Pulmonary artery endothelial cell (primary cell): ENCODE measurements at places on chromosomes 7 and 10.
A peak's percentile ranks its signal among the peaks of the same experiment; 100 is the strongest.

DNA sequence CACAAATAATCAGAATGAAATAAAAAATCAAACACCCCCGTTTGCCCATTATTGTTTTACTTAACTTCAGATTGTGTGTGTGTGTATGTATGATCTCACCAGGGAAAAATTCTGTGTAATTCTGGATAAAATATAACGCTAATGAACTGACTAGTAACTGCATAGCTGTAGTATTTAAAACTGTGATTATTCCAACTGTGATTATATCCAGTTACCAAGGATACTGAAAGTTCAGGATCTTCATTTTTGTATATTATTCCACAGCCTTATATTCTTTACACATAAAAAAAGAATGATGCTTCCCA lies 2.9 kb downstream of the TWIST1 start:
- no peak for DNase-seq

DNA sequence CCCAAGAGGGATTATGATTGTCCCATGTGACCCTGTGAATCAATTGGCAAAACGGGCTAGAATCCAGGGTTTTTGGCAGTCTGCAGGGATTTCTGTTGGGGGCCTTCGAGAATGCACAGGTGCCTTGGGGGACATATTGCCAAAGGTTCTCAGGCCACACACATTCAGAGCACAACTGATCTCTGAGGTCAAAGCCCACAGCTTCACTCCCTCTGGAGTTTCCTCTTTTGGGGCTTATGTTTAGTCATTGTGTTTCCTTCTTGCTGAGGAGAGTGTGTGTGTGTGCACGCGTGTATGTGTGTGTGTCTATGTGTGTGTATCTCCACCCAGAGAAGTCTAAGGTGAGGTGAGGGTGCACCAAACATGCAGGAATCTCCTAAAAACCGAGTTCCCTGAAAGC lies 8.8 kb downstream of the PPIF start:
- no peak for DNase-seq

GRCh38 chr7:132125096-132125495 lies 451.2 kb downstream of the PLXNA4 start:
- DNase-seq, result no peak

DNA sequence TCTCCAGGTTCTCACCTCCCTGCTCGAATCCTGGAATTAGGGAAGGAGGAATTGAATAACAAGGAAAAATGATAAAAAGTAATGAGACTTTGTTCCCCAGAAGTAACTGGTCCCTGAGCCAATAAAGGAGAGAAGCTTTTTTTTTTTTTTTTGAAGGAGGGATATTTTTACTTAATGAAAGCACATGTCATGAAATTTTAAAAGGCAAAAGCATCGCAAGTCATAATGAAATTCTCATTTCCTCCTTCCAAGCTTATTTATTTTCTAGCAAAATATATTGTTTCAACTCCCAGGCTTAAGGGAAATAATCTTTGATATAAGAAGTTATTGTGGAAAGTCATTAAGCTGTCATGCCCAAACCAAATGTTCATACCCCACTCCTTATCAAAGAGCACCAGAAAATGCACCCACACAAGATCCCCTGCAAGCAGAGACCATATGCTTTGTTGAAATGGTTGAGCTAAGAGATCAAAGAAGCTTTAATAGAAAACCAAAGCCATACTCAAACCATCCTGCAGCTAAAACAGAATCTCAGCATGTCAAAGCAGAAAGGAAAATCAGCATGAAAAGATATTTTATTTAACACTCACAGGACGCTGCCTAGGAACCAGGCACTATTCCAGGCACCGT lies 16.7 kb upstream of the ABCC2 start:
- no peak for DNase-seq

DNA sequence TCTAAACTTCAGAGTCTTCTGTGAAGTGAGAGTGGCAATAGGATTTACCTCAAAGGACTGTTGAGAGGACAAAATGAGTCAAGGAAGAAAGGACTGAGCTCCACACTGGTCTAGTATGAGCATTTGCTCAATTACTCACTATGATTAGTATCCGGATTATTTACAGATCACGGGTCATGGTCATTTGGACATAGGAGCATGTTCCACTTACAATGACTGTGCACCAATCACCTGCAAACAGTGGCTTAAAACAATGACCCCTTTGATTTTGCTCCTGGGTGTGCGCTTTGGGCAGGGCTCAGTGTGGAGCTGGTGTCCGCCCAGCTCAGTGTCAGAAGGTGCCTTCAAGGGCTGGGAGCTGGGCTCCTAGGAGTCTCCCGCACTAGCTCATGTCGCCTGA lies 225.4 kb downstream of the TCERG1L start:
- DNase-seq, result no peak

- no peak for DNase-seq
Measured at GRCh38 chr10:85597006-85597405, 769.6 kb downstream of the GRID1 start.

DNA sequence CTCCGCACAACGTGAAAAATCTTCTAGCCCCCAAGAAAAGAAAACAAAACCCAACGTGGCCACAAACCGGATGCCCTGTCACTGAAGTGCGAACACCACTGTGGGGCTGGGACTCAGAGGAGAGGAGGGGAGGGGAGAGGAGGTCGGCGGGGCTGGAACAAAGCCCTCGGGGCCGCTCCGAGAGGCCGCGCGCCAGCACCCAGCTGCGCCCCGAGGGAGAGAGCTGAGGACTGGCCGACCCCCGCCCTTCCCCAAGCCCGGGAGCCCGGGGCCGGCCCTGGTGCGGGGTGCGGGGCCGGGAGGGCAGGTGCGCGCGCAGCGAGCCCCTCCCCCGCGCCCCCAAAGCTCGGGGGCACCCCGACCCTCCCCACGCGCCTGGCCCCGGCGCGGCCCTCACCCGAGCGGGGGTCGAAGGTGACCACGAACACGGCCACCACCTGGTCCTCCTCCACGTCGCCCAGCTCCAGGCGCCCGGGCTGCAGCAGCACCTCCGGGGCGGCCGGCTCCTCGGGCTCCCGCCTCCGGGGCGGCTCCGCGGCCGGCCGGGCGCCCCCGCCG lies 398 bp downstream of the DENND11 start:
- DNase-seq, result no peak

- no peak for DNase-seq
Measured at GRCh38 chr7:148581624-148582023, 8.9 kb upstream of the C7orf33 start.

DNA sequence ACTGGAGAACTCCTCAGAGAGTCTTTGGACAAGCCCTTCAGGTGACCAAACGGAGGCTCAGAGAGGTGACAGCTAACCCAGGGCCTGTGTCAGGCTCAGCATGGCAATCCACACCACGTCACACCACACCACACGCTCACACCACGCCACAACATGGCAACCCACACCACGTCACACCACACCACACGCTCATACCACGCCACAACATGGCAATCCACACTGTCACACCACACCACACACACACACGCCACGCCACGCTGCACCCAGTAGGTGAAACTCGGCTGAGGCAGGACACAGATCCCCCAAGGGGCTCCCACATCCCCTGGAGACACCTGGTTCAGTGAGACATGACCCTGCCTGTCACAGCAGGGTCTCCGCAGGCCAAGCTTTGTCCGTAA lies 107.3 kb downstream of the PDGFA start:
- no peak for DNase-seq

GRCh38 chr7:71208881-71209280 lies 76.9 kb downstream of the GALNT17 start:
- DNase-seq, result no peak

GRCh38 chr7:90173127-90173844 lies 19.0 kb downstream of the STEAP1 start:
- DNase-seq, result no peak

DNA sequence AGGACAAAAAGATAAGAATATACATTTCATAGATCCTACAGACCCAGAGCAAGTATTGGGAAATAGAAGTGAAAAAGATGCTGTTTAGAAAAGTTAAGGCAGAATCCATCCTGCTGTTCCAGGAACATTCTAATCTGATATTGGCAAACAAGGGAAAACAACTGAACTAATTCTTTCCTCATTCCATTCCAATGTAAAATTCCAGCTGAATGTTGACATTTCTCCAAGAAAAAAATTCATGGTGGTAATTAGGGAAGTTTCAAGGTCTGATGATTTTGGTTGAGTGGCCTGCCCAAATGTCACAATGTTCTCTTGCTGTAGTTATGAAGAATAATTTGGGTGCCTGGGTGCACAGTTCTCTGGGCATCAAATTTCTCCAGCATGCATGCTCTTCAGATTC lies 15.2 kb downstream of the PIP start:
- no peak for DNase-seq

GRCh38 chr7:29921404-29922010 lies 68.1 kb downstream of the SCRN1 start:
- DNase-seq, result peak; percentile 8

GRCh38 chr7:47307311-47307710 lies 274.6 kb downstream of the TNS3 start:
- no peak for DNase-seq

DNA sequence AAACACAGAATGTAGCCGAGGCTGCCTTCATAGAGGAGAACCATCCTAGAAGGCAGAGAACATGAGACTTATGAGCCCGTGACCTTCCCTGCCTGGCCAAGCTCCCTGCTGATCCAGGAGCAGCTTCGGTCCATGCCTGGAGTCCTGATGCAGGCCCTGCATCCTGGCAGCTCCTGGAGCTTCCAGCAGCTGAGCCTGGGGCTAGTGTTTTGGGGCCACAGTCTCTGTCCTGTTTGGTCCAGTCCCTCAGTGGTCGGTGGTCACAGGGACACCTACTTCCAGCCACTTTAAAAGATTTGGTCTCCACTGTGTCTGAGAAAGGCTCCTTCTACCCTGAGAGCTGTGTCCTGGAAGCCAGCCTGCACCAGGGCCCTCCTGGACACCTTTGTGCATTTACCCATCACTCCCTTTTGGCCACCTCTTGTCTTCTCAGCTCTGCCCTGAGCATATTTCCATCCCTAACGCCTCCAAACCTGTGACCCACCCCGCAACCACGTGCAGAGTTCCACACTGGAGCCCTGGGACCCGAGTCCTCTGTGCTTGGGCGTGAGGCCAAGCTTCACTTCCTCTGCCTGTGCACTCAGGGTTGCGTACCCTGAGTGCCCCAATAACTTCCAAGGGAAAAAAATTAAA lies 315.2 kb upstream of the ZNF32 start:
- no peak for DNase-seq
